ENCODE measurements at places on chromosomes 2 and 18. TPM values are rescaled to one million over a fixed set of nuclear protein-coding genes. Genes with fewer than 3 reads are reported as not detected.

DNA sequence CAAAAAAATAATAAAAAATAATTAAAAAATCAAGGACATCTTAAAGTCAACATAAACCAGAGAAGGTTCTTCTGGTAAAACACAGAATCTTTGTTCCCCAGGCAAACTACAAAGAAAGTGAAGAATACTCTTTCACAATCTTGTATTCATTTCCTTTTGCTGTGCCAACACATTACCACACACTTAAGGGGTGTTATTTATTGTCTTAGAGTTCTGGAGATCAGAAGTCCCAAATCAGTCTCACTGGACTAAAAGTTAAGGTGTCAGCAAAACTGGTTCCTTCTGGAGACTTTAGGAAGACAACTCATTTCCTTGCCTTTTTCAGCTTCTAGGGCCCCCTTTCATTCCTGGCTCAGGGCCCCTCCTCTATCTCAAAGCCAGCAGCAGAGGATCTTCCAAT, 12.2 kb upstream of the CAB39 start:
- no peak overlapping the region for H3K27ac ChIP-seq
- no peak for DNase-seq
- no peak overlapping the region for H3K4me3 ChIP-seq
- H3K4me1 ChIP-seq: no peaks in the 10 kb centered on the region

Gene ACKR3
- total RNA-seq: 17.6 TPM

Gene CYP26B1
- 0.68 TPM for total RNA-seq

DNA sequence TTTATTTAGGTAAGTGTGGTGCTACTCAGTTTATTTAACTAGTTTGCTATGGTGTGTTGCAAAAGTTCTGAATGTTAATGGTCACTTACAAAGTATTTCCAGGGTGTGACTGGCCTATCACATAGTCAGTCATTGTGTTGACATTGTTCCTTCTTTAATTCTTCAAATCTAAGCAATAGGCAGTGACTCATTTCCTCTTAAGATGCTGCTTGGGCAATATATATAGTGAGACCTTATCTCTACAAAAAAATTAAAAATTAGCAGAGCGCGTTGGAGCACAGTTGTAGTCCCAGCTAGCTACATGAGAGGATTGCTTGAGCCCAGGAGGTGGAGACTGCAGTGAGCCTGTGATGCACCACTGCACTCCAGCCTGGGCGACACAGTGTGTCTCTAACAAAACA, 5.8 kb upstream of the CCDC88A start:
- no peaks in the 10 kb centered on the region for H3K4me1 ChIP-seq
- no peak for DNase-seq
- H3K36me3 ChIP-seq: no peaks in the 10 kb centered on the region
- H3K27ac ChIP-seq: no peak overlapping the region
- no peak overlapping the region for H3K4me3 ChIP-seq
- H3K27me3 ChIP-seq: no peaks in the 10 kb centered on the region

Gene CD302
- 48.7 TPM for total RNA-seq

Gene SNTG2
- total RNA-seq: 5.2 TPM

GRCh38 chr2:195151711-195152110, 505.3 kb upstream of the SLC39A10 start:
- no peaks in the 10 kb centered on the region for H3K4me1 ChIP-seq
- H3K27ac ChIP-seq: no peak overlapping the region

Gene MFSD6
- total RNA-seq: 56.8 TPM

DNA sequence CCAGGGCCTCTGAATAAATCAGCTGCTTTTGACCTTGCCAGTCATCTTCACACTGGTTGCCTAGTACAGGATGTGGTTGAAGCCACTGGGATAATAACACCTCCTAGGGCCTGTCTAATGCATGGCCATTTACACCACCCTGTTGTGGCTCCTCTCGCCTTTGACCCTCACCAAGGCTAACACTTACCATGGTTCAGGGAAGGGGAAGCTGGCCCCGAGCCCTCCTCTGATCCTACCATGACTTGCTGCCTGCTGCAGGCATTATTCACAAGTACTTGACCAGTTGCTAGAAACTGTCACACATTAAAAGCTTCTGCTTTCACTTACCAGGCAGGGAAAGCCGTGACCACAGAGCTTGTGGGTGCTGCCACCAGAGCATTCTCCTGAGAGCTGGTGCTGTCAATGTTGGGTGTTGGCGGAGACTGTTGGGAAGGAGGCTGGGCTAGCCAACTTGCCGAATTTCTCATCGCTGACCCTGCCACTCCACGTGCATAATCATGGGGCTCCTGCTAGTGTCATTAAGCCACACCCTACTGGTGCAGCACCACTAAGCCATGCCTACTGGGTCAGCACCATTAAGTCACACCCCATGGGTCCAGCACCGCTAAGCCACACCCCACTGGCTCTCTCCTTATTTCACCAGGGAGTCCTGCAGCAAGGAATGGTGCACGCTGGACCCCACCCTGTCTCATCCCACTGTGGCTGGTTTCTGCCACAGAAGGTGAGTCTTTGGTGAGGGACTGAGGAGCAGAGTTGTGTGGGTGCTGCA, 47.0 kb upstream of the TTC39C start:
- no peaks in the 10 kb centered on the region for H3K27me3 ChIP-seq
- H3K4me1 ChIP-seq: peaks cover 17% of the 10 kb centered on the region
- H3K4me3 ChIP-seq: no peak overlapping the region

Gene GPR35
- 1.3 TPM for total RNA-seq

DNA sequence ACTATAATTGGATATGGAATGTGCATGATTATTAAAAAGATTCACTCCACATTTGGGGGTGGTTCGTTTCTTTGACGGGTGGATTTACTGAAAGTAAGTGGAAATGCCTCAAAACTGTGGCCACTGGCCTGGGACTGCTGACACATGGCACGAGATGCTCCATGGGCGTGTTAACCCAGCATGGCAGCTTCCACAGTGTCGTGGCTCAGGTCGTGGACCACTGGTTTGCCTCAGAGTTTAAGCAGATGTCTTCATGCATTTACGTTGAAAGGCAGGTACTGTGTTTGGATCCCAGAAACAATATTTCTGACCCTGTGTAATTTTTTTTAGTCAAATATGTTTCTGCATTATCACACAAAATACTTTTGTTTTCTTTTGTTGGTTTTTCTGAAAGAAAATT, 242.0 kb downstream of the GBX2 start:
- no peaks in the 10 kb centered on the region for H3K36me3 ChIP-seq
- no peak for DNase-seq
- no peaks in the 10 kb centered on the region for H3K4me1 ChIP-seq
- no peaks in the 10 kb centered on the region for H3K27me3 ChIP-seq
- no peak overlapping the region for H3K27ac ChIP-seq
- no peak overlapping the region for H3K4me3 ChIP-seq

GRCh38 chr2:241133436-241133820, 15.8 kb downstream of the PASK start:
- H3K4me1 ChIP-seq: no peaks in the 10 kb centered on the region
- no peak overlapping the region for H3K27ac ChIP-seq
- no peaks in the 10 kb centered on the region for H3K27me3 ChIP-seq
- no peaks in the 10 kb centered on the region for H3K36me3 ChIP-seq

DNA sequence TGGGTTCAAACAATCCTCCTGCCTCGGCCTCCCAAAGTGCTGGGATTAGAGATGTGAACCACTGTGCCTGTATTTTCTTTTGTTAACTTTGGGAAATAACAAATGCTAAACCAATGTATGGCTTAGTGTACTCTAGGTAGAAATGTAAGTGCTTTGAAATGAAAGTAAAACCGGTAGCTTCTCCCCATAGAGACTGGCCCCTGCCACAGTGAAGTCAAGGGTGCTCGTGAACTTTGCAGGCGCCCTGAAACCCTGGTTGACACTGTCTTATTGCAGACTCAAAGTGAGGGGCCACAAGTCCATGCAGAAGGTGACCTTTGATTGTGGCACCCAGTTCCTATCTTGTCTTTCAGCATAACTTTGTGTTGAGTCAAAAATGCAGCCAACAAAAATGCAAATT, 24.2 kb upstream of the MTCL1 start:
- H3K4me3 ChIP-seq: no peak overlapping the region
- no peaks in the 10 kb centered on the region for H3K4me1 ChIP-seq
- H3K36me3 ChIP-seq: no peaks in the 10 kb centered on the region
- no peak overlapping the region for H3K27ac ChIP-seq
- DNase-seq: no peak

DNA sequence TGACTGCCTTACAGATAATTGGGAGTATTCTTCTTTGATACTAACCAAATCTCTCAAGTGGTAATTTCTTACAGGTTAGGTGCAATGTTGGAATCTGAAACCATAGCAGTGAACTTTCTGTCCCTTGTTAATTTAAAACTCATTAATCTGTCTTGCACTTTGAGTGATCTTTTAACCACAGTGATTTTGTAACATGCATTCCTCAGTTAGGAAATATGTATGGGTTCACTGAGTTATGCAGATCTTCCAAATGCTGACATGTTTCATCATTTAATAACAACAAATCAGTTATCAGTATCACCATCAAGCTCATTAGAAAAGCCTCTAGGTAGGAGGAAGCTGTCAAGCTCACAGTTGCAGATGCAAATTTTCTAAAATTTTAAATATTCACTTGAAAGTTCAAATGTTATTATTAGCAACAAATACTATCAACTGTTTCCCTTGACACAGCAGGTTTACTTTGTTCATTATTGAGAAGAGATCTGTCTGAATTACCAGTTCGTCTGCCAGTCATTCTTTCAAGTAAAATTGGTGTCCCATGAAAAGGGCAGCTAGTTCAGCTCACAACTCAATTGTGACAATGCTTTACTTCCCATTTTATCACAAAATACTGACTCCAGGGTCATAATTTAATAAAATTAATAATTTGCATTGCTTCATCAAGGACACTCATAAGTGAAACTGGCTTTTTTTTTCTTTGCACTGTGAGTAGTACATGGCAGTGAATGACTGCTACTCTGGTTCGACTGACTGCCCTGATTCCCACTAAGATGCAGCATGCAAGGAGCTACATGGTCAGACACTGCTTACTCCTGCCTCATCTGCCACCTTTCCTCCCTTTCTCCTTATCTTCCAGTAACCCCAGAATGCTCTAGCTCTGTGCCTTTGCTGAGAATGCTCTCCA, 31.6 kb downstream of the SUCLG1 start:
- no peak overlapping the region for H3K27ac ChIP-seq
- H3K4me1 ChIP-seq: peaks cover 5% of the 10 kb centered on the region
- H3K36me3 ChIP-seq: peaks cover 84% of the 10 kb centered on the region
- DNase-seq: no peak
- H3K4me3 ChIP-seq: no peak overlapping the region

GRCh38 chr2:74778381-74779264, 55.3 kb upstream of the HK2 start:
- H3K36me3 ChIP-seq: no peaks in the 10 kb centered on the region
- no peak overlapping the region for H3K27ac ChIP-seq
- H3K4me1 ChIP-seq: peaks cover 6% of the 10 kb centered on the region
- H3K27me3 ChIP-seq: no peaks in the 10 kb centered on the region

- H3K27ac ChIP-seq: peak overlapping the region; percentile 24
- no peak for DNase-seq
- no peaks in the 10 kb centered on the region for H3K4me1 ChIP-seq
- no peaks in the 10 kb centered on the region for H3K36me3 ChIP-seq
- H3K4me3 ChIP-seq: no peak overlapping the region
Measured at GRCh38 chr2:28707592-28707991, 44.0 kb upstream of the PPP1CB start.

DNA sequence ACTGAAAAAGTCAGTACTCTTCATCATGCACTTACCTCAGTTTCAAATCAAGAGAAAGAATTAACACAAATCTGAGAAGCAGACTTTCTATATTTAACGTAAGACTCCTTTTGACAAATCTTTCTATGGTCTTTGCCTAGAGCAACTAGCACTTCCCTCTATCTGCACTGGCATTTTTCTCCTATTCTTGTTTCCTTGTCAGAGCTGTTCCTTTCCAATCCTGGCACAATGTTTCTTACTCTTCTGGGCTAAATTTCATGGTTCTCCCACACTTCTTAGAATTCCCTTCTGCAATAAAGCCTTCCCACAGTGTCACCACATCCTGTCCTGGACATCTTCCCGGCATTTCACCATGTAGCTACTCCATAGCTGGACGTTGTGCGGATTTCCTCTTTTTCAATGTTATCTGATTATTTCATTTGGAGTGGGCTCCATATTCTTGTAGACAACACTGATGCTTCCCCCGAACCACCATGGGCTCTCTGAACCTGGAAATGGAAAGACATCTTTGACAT, 144.7 kb upstream of the CTNNA2 start:
- H3K36me3 ChIP-seq: no peaks in the 10 kb centered on the region
- H3K4me3 ChIP-seq: no peak overlapping the region
- DNase-seq: no peak
- H3K27ac ChIP-seq: no peak overlapping the region
- no peaks in the 10 kb centered on the region for H3K27me3 ChIP-seq
- no peaks in the 10 kb centered on the region for H3K4me1 ChIP-seq

GRCh38 chr2:71603311-71603811, 150.0 kb downstream of the DYSF start:
- no peak overlapping the region for H3K27ac ChIP-seq
- no peaks in the 10 kb centered on the region for H3K4me1 ChIP-seq
- peaks cover 7% of the 10 kb centered on the region for H3K36me3 ChIP-seq
- H3K4me3 ChIP-seq: no peak overlapping the region

Gene MAPK4
- 16.1 TPM for total RNA-seq

Gene DNAJC5G
- 1.7 TPM for total RNA-seq

- no peak for DNase-seq
- H3K4me3 ChIP-seq: no peak overlapping the region
- no peak overlapping the region for H3K27ac ChIP-seq
- no peaks in the 10 kb centered on the region for H3K4me1 ChIP-seq
- no peaks in the 10 kb centered on the region for H3K27me3 ChIP-seq
Measured at GRCh38 chr2:178819992-178820391, 12.8 kb upstream of the TTN start.

DNA sequence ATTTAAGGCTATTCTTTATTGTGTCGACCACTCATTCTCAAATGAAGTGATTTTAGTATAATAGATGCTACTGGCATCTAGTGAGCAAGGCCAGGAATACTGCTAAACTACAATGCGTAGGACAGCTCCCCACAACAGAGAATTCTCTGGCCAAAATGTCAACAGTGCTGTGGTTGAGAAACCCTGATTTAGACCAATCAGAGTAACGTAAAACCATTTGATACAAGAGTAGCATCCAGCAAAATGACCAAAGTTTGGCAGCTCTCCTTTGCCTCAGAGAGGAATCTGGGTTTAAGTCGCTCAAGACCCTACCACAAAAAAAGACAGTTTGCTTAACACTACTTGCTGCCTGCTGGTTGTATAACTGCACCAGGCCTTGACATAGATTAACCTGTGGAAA, 37.0 kb upstream of the TTN start:
- no peaks in the 10 kb centered on the region for H3K36me3 ChIP-seq
- no peak for DNase-seq
- peaks cover 21% of the 10 kb centered on the region for H3K4me1 ChIP-seq
- no peaks in the 10 kb centered on the region for H3K27me3 ChIP-seq

- no peak overlapping the region for H3K4me3 ChIP-seq
- no peak for DNase-seq
- no peaks in the 10 kb centered on the region for H3K36me3 ChIP-seq
- H3K27ac ChIP-seq: no peak overlapping the region
- peaks cover 7% of the 10 kb centered on the region for H3K4me1 ChIP-seq
- H3K27me3 ChIP-seq: no peaks in the 10 kb centered on the region
Measured at GRCh38 chr2:100238471-100238870, 83.8 kb downstream of the LONRF2 start.

DNA sequence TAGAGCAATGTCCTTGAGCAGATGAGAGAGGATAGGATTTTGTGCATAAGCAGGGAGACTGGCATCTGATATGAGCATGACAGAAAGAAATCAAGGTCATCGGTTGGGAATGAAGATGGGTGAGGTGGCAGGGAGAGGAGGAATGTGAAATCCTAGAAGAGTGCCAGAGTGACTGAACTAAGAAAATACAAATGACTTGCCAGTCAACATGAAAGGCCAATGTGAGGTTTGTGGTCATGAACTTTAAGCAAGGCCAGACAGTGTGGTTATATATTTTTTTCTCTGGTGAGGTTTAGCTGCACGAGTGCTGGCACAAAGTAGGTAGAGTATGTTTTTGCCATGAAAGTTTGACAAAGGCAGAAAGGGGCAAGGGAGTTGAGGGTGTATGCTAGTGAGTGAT, 21.2 kb downstream of the QPCT start:
- no peaks in the 10 kb centered on the region for H3K27me3 ChIP-seq
- H3K4me3 ChIP-seq: no peak overlapping the region
- DNase-seq: no peak
- no peak overlapping the region for H3K27ac ChIP-seq
- no peaks in the 10 kb centered on the region for H3K36me3 ChIP-seq

Measured in sigmoid colon (tissue), 7 donors.